Activated T-helper 2 cell treated with anti-CD3 and anti-CD28 coated beads, Interferon-gamma antibody, Interleukin-2, Interleukin-4, amounts not matched to agents 10 μg/mL and 5 μg/mL and 100 μg/mL, durations not matched to agents 14 hours and 24 hours and 36 hours (primary cell): ENCODE measurements at places on chromosomes 7 and 10. TPM values are rescaled to one million over a fixed set of nuclear protein-coding genes. Genes with fewer than 3 reads are reported as not detected.

GRCh38 chr10:15370212-15370855 lies 755 bp downstream of the FAM171A1 start:
- no peak for DNase-seq

The VPS26A gene
- total RNA-seq = 28.4 and 31.1 TPM in 2 replicates

DNA sequence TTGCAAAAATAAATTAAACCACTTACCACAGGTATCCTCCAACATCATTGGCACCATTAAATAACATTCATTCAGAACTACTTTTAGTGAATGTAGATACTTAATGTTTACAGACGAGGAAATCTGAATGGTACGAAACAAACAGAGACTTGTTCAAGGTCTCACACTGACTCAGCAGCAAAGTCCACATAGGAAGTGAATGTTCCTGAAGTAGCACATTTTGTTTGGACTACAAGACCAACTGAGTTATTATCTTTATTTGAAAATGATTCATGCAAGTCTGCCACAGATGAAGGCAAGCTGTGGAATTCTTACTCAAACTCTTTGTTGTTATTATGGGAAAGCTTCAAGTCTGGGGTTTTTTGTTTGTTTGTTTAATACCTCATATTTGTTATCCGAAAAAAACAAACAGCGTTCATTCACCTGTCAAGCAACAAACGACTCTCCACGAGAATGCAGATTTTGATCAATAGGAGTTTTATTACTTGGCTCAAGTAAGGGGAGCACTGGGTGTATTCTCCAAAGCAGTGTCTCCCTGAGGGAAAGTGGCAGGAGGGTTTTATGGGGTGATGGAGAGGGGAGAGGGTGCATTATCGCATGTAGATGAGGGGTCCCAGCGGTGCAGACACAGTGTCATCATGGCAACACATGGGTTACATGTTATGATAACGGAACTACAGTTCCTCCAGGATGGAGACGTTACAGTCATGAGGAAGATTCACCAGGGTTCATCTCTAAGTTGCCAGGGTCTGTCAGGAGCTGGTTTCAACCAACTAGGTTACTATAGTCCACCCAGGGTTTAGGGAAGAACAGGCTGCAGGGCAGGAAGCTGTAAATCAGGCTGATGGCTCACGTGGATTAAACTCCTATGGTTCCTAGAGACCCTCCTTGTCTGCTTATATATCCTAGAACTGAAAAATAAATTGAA lies 147.7 kb upstream of the AKR1E2 start:
- DNase-seq = no peak

The VSTM4 gene
- total RNA-seq = 0.53 and 0.57 TPM in 2 replicates

DNA sequence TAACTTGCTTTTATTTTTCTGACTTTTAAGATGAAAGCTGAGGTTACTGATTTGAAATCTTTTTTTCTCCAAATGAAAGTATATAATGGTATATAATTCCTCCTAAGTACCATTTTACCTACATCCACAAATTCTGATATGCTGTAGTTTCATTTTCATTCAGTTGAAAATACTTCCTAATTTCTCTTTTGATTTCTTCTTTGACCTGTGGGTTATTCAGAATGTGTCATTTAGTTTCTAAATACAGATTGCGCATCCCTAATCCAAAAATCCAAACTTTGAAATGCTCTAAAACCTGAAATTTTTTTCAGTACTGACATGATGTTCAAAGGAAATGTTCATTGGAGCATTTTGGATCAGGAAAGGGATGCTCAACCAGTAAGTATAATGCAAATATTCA lies 168.7 kb downstream of the CELF2 start:
- DNase-seq = no peak

GRCh38 chr7:33698692-33699128 lies 206.6 kb upstream of the BMPER start:
- DNase-seq = no peak

DNA sequence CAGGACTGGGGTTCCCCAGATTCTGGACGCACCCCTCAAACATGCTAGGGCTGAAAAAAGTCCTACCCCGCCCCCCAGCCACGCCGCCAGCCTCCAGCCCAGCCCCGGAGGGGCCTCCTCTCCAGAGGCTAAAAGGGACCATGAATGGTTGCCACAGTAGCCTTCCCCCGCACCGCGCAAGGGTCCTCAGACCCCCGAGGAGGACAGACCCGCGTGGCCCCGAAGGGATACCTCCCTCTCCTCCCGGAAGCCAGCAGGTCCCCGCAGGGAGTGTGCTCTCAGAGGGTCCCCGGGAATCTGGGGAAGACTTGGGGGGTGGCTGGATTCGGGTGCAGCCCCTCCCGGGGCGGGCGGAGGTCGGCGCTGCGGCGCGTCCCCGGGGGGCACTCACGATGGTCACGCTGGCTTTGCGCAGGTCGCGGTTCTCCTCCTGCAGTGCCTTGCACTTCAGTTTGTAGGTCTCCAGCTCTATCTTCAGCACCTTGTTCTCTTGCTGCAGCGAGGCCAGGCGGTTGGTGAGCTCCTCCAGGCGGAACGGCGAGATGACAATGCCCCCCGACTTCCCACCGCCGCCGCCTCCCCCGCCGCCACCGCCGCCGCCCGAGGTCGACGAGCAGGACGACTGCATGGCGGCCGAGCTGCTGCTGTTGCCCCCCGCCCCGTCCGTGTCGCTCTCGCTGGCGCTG lies 482 bp downstream of the CCDC6 start:
- DNase-seq = no peak

The OR2A42 gene
- 0.09 TPM in 1 of 2 replicates, not detected in the other for total RNA-seq

GRCh38 chr7:21243265-21243664 lies 184.6 kb upstream of the SP4 start:
- no peak for DNase-seq

GRCh38 chr10:5198386-5198785 lies 1.7 kb downstream of the AKR1C4 start:
- no peak for DNase-seq

DNA sequence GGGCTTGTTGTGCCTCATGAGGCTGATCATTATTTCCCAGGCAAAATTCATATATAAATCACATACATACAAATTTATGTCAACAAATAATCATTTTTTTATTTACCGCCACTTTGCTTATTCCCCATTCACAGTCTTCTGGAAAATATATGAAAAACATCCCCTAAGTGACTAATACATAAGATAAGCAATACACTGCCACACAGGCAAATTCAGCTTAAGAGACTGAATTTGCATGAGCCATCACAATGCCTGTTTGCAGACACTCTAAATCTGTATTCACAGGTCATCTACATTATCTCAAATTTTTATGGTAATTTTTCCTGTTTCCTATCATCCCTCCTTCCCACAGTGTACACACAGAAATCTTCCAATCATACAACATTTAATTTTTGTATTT lies 13.2 kb downstream of the OSBPL3 start:
- no peak for DNase-seq

DNA sequence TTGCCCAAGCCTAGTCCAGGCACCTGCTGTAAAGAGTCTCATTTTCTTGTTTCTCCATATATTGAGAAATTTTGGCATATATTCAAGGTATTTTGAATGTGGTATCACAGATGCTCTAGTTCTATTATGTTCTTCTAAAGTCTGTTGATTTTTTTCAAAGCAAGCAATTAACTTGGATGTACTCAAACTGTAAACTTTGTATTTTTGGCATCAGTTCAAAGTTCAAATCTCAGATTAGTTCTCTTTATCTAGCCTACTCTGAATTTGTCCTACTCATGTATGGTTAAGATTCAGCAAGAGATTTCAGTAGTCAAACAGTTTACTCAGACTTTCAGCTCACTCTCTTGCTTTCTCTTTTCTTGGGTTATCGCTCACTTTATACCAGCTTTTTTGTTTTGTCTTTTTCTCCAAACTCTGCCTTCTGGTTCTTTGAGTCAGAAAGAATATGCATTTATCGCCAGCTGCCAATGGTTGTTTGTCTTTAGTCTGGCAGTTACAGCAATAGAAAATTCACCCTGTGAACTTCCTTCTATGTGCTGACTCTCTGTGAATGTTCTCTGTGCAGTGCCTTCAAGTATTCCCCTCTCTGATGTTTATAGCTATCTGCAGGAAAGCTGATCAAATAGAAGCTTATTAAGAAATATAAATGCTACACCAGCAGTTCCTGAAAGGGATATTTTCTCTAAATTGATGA lies 56.0 kb downstream of the ANKRD7 start:
- no peak for DNase-seq

The STOX1 gene
- total RNA-seq = 0.82 and 0.85 TPM in 2 replicates

DNA sequence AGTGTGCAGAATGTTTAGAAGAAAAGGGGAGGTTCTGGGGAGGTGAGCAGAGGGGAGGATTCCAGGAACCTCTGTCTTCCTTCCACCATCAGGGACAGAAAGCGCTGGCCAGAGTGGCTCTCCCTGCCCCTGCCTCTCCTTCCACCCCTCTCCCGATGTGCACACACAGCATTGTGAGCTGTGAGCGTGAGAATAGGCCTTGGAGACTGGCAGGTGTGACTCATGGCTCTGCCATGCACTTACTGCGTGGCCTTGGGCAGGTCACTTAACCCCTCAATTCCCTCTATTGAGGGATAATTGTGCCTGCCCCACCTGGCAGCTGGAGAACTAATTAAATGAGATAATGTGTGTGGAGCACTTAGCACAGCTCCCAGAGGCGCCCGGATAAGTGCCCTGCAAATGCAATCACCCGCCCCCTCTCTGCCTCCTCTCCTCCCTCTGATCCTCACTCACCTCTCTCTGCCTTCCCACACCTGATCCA lies 115.4 kb downstream of the ZMIZ1 start:
- no peak for DNase-seq

DNA sequence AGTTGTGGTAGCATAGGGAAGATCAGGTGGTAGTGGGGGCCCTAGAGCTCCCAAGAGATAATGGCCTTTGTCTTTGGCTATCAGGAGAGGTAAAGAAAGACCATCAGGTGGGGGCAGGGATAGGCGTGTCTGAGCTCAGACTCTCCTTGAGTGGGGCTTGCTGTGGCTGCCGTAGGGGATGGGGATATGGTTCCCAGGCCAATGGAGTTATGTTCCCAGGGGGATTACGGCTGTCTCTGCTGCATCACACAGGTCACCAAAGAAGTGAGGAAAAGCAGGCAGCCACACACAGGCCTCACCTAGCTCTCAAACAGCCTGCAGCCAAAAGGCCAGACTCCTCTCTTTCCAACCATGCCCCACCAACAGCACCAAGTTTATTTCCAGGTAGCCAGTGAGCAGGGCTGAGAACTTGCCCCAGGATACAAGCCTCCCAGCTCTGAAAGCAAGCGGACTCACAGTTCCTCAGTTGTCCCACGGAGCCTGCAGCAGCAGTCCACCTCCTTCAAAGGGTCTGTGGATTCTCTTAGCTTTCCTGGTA lies 37.6 kb upstream of the C1QL3 start:
- no peak for DNase-seq

- DNase-seq = no peak
These were observed 24.5 kb downstream of the RNF32 start for GRCh38 chr7:156665101-156665500.

DNA sequence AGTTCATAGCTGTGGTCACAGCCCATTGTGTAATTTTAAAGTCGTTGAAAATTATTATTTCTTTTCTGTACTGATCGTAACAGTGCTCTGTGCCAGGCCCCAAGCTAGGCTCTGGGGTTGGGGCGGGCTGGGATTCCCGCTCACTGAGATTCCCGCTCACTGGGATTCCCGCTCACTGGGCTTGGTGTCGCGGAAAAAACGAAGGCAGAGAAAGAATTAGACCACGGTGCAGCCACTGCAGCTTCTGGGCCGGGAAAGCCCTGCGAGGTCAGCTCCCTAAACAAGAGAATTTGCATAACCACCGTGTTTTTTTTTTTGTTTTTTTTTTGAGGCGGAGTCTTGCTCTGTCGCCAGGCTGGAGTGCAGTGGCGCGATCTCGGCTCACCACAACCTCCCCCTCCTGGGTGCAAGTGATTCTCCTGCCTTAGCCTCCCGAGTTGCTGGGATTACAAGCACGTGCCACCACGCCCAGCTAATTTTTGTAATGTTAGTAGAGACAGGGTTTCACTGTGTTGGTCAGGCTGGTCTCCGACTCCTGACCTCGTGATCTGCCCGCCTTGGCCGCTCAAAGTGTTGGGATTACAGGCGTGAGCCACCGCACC lies 31.2 kb downstream of the FOXK1 start:
- DNase-seq = no peak

The COBL gene
- not detected in 2 replicates for total RNA-seq

The NAT16 gene
- not detected in 2 replicates for total RNA-seq

DNA sequence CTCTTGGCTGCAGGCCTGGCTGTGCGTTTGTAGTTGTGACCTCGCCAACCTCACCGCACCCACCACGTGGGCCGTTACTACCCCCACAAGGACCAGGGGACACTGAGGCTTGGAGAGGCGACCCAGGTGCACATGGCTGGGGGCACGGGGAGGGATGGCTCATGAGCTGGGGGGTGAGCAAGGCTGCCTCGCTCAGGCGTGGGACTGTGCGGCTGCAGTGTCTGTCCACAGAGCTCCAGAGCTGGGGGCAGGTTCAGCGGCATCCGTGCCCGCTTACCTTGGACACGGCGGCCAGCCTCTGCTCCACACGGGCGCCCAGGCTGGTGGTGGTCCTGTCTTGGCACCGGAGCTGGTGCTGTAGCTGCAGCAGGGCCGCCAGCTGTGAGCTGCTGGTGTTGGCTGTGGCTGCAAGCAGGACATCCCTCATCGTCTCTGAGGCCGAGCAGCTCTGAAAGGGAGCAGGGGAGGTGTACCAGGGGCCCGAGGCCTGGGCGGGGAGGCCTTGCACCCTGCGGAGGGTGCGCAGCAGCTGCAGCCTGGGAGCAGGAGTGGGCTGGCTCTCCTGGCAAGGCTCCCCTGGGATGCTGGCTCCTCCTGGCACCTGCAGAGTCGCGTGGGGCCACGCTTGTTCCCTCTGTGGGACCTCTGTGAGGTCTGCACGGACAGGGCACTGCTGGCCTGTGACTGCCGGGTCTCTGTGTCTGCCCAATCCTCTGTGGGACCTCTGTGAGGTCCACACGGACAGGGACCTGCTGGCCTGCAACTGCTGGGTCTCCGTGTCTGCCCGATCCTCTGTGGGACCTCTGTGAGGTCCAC lies 60.0 kb upstream of the NKX6-2 start:
- no peak for DNase-seq

The NME8 gene
- total RNA-seq = not detected in 2 replicates

- DNase-seq = no peak
These were observed 274.3 kb downstream of the ZMYND11 start for GRCh38 chr10:409408-410040.

DNA sequence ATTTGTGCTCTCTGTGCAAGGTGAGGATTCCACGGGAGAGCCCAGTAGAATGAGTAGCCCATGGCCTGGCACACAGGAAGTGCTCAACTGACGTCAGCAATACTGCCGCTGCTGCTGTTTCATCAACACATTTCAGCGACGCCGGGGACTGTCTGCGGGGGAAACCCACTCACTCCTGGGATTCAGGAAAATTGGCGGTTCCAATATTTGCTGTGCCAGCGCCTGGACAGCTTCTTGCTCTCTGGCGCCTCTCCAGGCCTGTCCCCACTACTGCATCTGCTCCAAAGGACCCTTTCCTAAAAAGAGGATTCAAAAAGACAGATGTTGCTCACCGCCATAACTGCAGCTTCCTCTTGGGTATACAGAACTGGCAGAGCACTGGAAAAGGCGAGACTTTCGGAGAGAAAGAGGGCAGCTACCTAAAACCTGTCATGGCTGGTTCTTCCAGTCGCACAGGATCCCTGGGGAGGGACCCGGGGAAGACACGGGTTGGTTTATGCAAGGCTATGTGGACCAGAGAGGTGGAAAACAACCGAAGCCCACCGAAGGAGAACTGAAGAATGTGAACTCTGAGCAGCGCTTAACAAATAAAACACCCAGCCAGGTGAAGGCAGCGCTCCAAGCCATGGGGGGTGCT lies 39.7 kb upstream of the ENO4 start:
- no peak for DNase-seq
